ENCODE measurements at places on chromosomes 7 and 10. TPM values are rescaled to one million over a fixed set of nuclear protein-coding genes. Genes with fewer than 3 reads are reported as not detected.

DNA sequence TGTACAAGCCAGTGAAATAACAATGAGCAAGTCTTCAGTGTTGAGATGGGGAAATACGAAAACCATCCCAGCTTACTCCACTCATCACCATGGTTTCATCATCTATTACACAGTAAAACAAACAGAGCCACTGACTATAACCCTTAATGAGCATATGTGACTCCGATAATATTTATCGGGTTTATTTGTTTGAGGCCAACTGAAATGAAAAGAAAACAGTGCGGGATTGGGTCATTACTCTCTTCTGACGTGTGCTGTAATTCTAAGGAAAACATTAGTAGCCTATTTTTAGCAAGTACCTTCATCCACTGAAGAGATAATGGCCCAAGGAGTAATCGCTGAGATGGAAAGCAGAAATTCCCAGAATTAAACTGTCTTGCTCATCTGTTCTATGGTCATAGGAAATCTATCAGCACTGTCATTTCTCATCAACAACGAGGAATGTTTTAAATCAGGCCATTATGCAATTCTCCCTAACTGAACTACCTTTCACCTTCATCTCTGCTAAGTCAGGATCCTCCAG, 716.5 kb downstream of the INHBA start:
- H3K4me1 ChIP-seq = peaks cover 22% of the 10 kb centered on the region
- no peak overlapping the region for H3K4me3 ChIP-seq
- no peak for DNase-seq
- H3K27me3 ChIP-seq = no peaks in the 10 kb centered on the region

DNA sequence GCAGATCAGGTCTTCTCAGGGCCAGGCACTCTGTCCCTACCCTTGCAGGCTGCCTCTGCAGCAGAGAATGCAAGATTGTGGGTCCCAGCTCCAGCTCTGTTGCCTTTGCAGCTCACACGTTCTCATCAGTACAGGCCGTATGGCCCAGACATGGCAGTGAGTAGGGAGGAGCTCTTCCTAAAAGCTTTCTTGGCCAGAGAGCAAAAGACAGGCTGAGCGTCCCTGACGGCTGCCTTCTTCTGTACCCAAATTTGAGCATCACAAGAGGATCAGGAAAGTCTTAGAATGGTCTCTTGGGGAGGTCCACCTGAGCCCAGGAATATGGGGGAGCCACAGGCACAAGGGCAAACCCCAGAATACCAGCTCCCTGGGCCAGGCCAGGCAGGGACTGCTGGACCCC, 266.3 kb upstream of the ZMIZ1 start:
- DNase-seq = no peak
- H3K4me3 ChIP-seq = no peak overlapping the region
- H3K27me3 ChIP-seq = peaks cover 61% of the 10 kb centered on the region
- H3K27ac ChIP-seq = no peak overlapping the region
- no peaks in the 10 kb centered on the region for H3K36me3 ChIP-seq

- H3K36me3 ChIP-seq = no peaks in the 10 kb centered on the region
- no peaks in the 10 kb centered on the region for H3K27me3 ChIP-seq
- no peak overlapping the region for H3K4me3 ChIP-seq
- no peak for DNase-seq
- H3K4me1 ChIP-seq = peaks cover 6% of the 10 kb centered on the region
Measured at GRCh38 chr10:11663763-11664555, 52.5 kb upstream of the USP6NL start.

GRCh38 chr7:1986366-1987083, 246.2 kb downstream of the MAD1L1 start:
- H3K27ac ChIP-seq = no peak overlapping the region
- H3K4me3 ChIP-seq = no peak overlapping the region
- H3K27me3 ChIP-seq = no peaks in the 10 kb centered on the region
- no peak for DNase-seq
- no peaks in the 10 kb centered on the region for H3K4me1 ChIP-seq

- H3K4me1 ChIP-seq = no peaks in the 10 kb centered on the region
- no peak overlapping the region for H3K27ac ChIP-seq
- peaks cover 55% of the 10 kb centered on the region for H3K27me3 ChIP-seq
- no peak for DNase-seq
- H3K4me3 ChIP-seq = no peak overlapping the region
- H3K36me3 ChIP-seq = no peaks in the 10 kb centered on the region
Measured at GRCh38 chr10:11787374-11787773, 35.8 kb upstream of the PROSER2 start.

Gene SPDYE16
- total RNA-seq = not detected

DNA sequence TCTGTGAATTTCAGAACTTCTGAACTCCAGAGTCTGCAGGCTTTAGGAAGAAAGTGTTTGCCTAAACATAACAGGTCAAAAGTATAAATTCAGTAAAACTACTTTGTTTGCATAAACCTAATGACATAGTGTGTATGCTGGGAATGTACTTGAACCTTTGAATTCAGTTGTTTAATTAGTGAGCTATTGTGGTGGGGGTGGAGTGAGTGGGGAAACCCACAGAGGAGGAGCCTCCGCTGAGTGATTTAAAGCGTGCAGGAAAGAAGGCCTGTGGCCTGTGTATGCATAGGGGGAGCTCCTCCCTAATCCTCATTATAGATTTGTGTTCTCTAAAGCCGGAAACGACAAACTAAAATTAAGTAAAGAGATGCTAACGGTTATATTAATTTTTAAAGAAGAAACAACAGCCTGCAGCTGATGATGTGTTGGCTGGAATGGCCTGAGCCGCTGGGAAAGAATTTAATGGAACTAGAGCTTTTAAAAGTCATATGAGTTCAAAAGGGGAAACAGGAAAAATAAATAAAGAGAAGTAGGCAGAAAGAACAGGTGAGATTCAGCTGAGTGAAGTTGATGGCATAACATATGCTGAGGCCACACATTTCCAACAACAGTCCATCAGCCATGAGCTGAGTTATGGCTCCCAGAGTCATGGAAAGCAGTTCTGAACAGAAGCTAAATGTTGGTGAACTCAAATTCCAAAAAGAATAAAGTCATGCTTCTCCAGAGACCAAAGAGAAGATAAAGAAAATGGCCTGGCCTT, 595.0 kb downstream of the GRM8 start:
- DNase-seq = no peak
- H3K27me3 ChIP-seq = no peaks in the 10 kb centered on the region
- no peaks in the 10 kb centered on the region for H3K4me1 ChIP-seq
- no peak overlapping the region for H3K27ac ChIP-seq

Gene ATP6V0A4
- 5.6 TPM for total RNA-seq

Gene AFAP1L2
- 1.1 TPM for total RNA-seq

GRCh38 chr7:77813180-77813579, 14.6 kb downstream of the PHTF2 start:
- no peaks in the 10 kb centered on the region for H3K36me3 ChIP-seq
- DNase-seq = no peak
- no peak overlapping the region for H3K27ac ChIP-seq
- H3K27me3 ChIP-seq = no peaks in the 10 kb centered on the region
- H3K4me1 ChIP-seq = peaks cover 19% of the 10 kb centered on the region

DNA sequence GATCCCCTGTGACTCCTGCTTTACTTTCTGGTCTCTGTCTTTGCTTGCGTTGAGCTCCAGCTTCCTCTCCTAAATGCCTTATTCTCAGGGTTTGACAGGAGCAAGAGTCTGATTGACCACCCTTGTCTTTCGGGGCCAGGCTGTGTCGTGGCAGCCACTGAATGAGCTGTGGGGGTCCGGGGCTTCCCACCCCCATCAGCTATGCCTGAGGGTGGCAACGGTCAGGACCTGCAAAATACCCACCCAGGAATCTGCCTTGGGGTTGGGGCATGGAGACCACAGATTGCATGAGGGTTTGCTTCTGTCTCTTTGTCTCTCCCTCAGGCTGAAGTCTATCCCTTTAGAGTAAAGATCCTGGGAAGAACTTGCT, 20.6 kb downstream of the SMKR1 start:
- peaks cover 57% of the 10 kb centered on the region for H3K27me3 ChIP-seq
- peaks cover 8% of the 10 kb centered on the region for H3K4me1 ChIP-seq
- DNase-seq = no peak

DNA sequence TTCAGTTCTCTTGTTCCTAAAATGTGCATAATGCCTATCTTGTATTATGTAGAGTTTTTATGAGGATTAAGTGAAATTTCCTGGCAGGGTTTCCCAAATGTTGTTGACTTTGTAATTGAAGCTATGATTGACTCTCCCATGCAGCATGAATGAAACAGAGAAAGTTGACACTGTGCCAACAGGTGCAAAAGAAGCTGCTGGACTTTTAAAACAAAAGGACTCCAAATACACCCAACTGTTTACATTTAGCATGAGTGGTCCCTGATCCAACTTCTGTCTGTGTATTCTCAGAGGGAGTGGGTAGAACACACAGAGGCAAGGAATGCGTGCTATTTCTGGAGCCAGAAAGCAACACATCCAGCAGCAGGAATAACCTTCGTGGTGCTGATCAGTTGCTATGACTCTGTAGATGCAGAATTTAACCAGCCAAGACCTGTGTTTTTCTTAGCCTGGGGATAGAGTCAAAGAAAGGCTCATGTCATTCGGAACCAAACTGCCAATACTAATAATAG, 14.4 kb upstream of the RBM20 start:
- no peaks in the 10 kb centered on the region for H3K36me3 ChIP-seq
- peak; percentile 56 for DNase-seq
- H3K4me3 ChIP-seq = no peak overlapping the region
- H3K27me3 ChIP-seq = no peaks in the 10 kb centered on the region

Gene DGKI
- total RNA-seq = not detected

DNA sequence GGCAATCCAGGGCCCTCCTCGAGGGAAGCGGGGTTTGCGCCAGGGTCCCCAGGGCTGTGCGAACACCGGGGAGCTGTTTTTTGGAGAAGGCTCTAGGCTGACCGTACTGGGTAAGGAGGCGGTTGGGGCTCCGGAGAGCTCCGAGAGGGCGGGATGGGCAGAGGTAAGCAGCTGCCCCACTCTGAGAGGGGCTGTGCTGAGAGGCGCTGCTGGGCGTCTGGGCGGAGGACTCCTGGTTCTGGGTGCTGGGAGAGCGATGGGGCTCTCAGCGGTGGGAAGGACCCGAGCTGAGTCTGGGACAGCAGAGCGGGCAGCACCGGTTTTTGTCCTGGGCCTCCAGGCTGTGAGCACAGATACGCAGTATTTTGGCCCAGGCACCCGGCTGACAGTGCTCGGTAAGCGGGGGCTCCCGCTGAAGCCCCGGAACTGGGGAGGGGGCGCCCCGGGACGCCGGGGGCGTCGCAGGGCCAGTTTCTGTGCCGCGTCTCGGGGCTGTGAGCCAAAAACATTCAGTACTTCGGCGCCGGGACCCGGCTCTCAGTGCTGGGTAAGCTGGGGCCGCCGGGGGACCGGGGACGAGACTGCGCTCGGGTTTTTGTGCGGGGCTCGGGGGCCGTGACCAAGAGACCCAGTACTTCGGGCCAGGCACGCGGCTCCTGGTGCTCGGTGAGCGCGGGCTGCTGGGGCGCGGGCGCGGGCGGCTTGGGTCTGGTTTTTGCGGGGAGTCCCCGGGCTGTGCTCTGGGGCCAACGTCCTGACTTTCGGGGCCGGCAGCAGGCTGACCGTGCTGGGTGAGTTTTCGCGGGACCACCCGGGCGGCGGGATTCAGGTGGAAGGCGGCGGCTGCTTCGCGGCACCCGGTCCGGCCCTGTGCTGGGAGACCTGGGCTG, 26.0 kb downstream of the PRSS2 start:
- H3K4me1 ChIP-seq = peaks cover 22% of the 10 kb centered on the region
- peaks cover 95% of the 10 kb centered on the region for H3K27me3 ChIP-seq
- peak overlapping the region; percentile 36 for H3K4me3 ChIP-seq
- H3K27ac ChIP-seq = no peak overlapping the region
- DNase-seq = no peak
- H3K36me3 ChIP-seq = peaks cover 5% of the 10 kb centered on the region

DNA sequence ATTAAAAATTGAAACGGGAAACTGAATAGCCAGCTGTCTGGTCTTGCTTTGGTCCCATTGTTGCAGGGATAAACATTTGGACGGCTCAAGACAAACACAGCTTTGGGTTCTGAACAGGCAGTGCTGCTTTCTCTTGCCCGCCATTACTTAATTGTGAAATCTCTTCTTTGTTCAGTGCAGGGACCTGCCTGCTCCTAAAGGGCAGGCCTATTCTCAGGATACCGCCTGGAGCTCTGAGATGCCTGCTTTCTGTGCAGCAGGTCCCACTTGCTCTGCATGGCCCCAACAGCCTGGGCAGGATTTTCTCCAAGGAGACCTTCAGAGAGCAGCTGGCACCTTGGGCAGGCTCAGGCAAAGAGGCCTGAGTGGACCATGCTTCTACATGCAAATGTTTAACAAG, 237.6 kb downstream of the KCNMA1 start:
- peaks cover 62% of the 10 kb centered on the region for H3K27me3 ChIP-seq
- no peaks in the 10 kb centered on the region for H3K4me1 ChIP-seq
- no peak overlapping the region for H3K27ac ChIP-seq
- no peak for DNase-seq
- H3K36me3 ChIP-seq = no peaks in the 10 kb centered on the region

Gene UTF1
- not detected for total RNA-seq

DNA sequence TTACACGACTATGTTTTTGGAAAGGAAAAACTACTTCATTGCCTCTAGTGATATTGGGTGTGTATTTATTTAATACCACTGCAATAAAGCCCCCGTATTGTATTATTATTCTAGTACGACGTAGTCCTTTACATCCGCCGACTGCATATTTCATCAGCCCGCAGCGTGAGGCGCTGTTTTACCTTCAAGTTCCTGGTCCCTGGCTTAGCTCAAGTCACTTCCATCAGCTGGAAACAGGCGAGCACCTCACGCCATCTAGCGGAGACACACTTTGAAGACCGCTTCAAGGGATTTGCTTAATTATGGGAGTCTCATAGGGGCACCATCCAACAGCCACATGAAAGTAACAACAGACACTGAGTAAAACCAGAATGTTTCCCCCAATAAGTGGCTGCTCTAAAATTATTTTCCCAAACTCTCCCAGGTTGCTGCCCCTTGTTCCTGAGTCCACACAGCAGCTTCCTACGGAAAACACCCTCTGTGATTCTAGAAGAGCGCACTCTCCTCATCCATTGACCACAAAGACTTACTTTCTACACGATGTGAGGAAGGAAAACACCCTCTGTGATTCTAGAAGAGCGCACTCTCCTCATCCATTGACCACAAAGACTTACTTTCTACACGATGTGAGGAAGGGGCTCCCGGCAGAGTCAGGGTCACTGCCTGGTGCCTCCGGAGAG, 15.7 kb upstream of the ITIH2 start:
- no peaks in the 10 kb centered on the region for H3K27me3 ChIP-seq
- H3K4me1 ChIP-seq = peaks cover 27% of the 10 kb centered on the region
- peak; percentile 85 for DNase-seq
- H3K4me3 ChIP-seq = peak overlapping the region; percentile 50
- H3K36me3 ChIP-seq = peaks cover 5% of the 10 kb centered on the region
- peak overlapping the region; percentile 80 for H3K27ac ChIP-seq

Gene COL26A1
- total RNA-seq = not detected

GRCh38 chr7:74299401-74299800, 10.2 kb downstream of the CLIP2 start:
- no peak overlapping the region for H3K4me3 ChIP-seq
